T-helper 9 cell (primary cell): ENCODE measurements at places on chromosomes 5 and 9.

GRCh38 chr5:77230727-77231470 lies 20.4 kb downstream of the PDE8B start:
- DNase-seq = no peak

GRCh38 chr9:131238402-131239021 lies 37.8 kb downstream of the FAM78A start:
- DNase-seq = no peak

DNA sequence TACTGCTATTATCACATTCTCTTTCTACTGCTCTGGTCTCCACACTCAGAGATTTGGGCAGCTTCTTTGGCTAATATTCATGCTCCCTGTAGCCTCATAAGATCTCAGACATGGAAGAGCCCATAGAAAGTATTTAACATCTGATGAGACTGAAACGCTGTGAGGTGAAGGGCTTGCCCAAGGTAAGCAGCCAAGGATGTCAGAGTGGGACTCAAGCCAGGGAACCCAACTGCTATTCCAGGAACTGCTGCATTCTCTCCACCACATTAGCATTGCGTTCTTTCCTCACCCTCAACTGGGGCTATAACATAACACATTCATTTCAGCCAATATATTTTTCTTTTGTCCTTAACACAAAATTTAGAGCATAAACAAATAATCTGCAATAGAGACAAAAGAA lies 3.8 kb downstream of the ADRB2 start:
- DNase-seq = no peak

GRCh38 chr9:34332076-34332964 lies 3.0 kb downstream of the NUDT2 start:
- DNase-seq = no peak

DNA sequence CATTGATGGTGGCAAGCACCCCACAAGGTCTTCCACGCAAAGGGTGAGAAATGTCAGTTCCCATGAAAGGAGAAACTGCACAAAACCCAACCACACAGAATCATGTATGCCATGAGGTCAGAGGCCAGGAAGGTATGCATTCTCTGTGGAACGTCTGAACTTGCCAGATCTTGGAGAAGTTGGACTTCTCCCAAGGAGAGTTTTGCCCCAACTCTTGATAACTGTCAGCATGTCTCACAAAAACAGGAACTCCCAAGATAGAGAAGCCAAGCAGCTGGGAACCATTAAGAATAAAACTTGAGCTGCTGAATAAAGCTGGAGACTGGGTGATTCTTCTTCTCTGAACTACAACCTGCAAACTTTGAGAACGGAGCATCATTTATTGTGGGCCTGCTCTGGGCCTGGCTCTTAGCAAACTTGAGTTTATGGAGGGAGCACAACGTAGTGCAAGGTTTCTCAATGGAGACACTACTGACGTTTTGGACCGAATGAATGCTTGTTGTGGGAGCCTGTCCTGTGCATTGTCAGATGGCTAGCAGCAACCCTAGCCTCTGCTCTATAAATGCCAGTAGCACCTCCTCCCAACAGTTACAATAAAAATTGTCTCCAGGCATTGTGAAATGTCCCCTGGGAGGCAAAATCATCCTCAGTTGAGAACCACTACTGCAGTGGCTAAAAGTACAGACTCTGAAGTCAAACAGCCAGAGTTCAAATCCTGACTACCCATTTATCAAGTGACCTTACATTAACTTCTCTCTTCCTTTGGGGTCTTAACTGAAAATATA lies 193.5 kb downstream of the ACTL7B start:
- DNase-seq = no peak

DNA sequence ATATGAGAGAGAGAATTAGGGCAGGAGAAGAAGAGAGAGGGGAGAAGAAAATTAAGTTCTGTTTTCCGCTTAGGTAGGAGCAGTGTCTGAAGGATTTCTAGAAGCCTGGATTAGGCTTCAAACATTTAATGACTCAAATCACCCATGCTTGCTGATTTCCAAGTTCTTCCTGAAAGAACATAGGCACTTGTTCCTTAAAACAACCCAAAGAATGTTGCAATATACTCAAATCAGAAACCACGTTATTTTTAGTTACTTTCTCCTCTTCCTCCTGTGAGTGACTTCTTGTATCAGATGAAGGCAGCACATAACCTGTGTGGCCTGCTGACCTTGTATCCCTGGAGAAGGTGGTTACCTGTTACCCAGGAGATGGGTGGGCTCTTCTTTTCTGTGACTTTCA lies 351.5 kb upstream of the KLF4 start:
- no peak for DNase-seq

GRCh38 chr5:2756211-2757152 lies 5.0 kb upstream of the IRX2 start:
- DNase-seq = no peak

DNA sequence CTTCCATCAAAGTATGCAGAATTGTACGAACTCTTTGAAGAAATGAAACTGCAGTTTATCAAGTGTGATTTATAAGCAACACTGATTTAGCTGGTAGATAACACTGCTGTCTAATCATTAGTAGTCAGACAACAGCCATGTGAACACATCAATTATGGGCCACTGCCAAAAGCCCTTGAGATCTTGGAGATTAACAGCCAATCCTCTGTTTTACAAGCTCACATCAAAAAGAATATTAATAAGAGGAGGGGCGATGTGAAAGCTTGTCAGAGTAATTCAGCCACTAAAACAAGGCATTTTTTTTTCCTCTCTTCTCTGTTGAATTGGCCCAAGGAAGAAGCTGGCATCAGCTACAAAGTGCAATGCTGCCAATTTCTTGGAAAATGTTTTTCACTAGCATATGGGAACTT lies 28.1 kb downstream of the ZNF608 start:
- DNase-seq = no peak

DNA sequence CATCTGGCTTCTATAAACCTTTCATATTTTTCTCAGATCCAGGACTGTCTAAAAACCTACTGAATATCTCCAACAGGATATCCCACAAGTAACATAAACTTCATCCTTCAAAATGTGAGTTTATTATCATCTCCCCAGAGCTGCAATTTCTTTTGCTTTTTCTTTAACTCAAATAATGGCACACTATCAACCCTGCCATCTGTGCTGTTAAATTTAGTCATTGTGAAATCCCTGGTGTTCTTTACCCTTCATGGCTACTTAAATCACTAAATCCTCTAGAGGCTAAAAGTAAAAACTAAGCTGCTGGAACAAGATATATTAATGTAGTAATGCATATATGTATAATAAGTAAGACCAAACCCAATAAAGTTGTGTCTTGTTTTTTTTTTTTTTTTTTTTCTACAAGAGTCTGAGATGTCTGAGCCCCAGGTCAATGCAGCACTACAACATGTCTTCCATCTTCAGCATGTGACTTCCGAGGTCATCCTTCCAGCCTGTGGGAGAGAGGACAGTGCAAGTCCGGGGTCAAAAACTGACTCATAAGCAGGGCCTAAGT lies 362.9 kb downstream of the ADGRV1 start:
- DNase-seq = no peak

GRCh38 chr5:174236070-174236469 lies 190.6 kb downstream of the NSG2 start:
- DNase-seq = no peak

- no peak for DNase-seq
These were observed 153.6 kb downstream of the TRIO start for GRCh38 chr5:14296533-14297331.

GRCh38 chr5:143968071-143968878 lies 156.3 kb downstream of the HMHB1 start:
- DNase-seq = no peak

DNA sequence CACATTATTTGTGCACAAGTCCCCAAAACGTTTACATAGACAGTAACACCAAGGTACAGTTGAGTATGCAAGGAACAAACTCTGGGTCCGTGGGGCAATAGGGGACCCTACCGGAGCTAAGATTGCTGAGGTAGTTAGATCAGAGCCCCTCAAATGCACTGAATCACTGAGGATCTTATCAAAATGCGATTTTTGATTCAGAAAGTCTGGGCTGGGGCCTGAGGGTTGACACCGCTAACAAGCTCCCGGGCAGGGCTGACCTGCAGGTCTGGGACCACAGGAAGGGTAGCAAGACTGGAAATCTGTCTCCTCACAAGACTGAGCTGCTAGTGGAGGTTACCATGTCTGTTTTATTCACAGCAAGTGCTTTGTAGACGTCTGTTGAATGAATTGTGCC lies 1.8 kb upstream of the IL3 start:
- no peak for DNase-seq

GRCh38 chr5:150068071-150068470 lies 18.3 kb downstream of the CSF1R start:
- no peak for DNase-seq

GRCh38 chr5:54704333-54704732 lies 186.8 kb downstream of the SNX18 start:
- no peak for DNase-seq

GRCh38 chr9:101030086-101030391 lies 1.5 kb downstream of the PLPPR1 start:
- DNase-seq = no peak
